ENCODE measurements at places on chromosomes 2 and 18. TPM values are rescaled to one million over a fixed set of nuclear protein-coding genes. Genes with fewer than 3 reads are reported as not detected.

The RAX gene
- not detected for total RNA-seq

The OTOS gene
- not detected for total RNA-seq

The SLC19A3 gene
- total RNA-seq, result 2.4 TPM

The ING5 gene
- total RNA-seq, result 20.1 TPM

The UGT1A4 gene
- 0.07 TPM for total RNA-seq

The SGPP2 gene
- total RNA-seq, result 0.56 TPM

The STEAP3 gene
- total RNA-seq, result 54.0 TPM

The RIT2 gene
- total RNA-seq, result not detected

The ANKRD30B gene
- not detected for total RNA-seq

The IMMT gene
- total RNA-seq, result 103 TPM

The IL18R1 gene
- total RNA-seq, result 1.0 TPM

The BMPR2 gene
- 12.4 TPM for total RNA-seq

The REG3A gene
- total RNA-seq, result not detected

The LYG1 gene
- 1.3 TPM for total RNA-seq
